ENCODE measurements at places on chromosomes 3 and 15. TPM values are rescaled to one million over a fixed set of nuclear protein-coding genes. Genes with fewer than 3 reads are reported as not detected.

DNA sequence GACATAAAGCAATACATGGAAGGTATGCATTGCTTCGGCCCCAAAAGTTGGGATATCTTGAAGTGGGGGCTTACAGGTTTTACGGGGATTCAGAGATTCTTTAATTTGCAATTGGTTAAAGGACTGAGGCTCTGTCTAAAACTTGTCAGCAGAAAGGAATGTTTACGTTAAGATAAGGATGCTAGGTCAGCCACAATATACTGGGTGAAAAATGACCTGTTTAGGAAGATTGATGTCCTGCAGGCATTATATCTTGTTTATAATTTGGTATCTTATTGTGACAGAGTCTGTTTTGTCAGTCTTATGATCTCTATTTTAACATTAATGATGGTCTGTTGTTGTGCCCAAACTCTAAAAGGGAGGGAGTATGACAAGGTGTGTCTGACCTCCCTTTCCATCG is 15.3 kb upstream of the CCNDBP1 start:
- no peak overlapping the region for H3K4me3 ChIP-seq
- H3K27ac ChIP-seq = no peak overlapping the region
- DNase-seq = no peak
- H3K4me1 ChIP-seq = no peaks in the 10 kb centered on the region
- H3K27me3 ChIP-seq = no peaks in the 10 kb centered on the region
- peaks cover 55% of the 10 kb centered on the region for H3K36me3 ChIP-seq

The CCRL2 gene
- 0.55 TPM for polyA plus RNA-seq

The GOLGA6A gene
- not detected for polyA plus RNA-seq

DNA sequence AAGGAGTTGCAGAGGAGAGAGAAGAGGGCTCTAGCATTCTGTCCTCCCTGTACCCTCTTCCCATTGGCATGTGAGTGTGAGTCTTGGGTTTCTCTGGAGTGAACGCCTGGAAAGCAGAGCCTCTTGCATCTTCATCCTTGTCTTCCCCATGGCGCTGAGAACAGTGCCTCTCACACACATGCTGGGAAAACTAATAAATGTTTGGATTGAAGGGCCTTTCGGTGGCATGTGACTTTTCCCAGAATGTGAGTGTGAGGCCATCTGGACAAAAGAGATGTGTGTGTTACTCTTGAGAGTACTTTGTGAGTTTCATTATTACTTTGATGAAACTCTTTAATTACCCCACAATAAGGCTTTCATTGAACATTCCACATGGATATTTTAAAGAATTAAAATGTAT is 122.3 kb downstream of the MITF start:
- no peak overlapping the region for H3K4me3 ChIP-seq
- no peak for DNase-seq
- no peaks in the 10 kb centered on the region for H3K27me3 ChIP-seq

- no peaks in the 10 kb centered on the region for H3K4me1 ChIP-seq
- peak; percentile 17 for DNase-seq
- no peak overlapping the region for H3K4me3 ChIP-seq
- no peaks in the 10 kb centered on the region for H3K36me3 ChIP-seq
These were observed 93.2 kb downstream of the TMEM212 start for GRCh38 chr3:171936191-171936841.

GRCh38 chr15:92043283-92043682 is 189.8 kb downstream of the SLCO3A1 start:
- H3K4me1 ChIP-seq = no peaks in the 10 kb centered on the region
- no peaks in the 10 kb centered on the region for H3K36me3 ChIP-seq
- DNase-seq = no peak
- no peak overlapping the region for H3K4me3 ChIP-seq

DNA sequence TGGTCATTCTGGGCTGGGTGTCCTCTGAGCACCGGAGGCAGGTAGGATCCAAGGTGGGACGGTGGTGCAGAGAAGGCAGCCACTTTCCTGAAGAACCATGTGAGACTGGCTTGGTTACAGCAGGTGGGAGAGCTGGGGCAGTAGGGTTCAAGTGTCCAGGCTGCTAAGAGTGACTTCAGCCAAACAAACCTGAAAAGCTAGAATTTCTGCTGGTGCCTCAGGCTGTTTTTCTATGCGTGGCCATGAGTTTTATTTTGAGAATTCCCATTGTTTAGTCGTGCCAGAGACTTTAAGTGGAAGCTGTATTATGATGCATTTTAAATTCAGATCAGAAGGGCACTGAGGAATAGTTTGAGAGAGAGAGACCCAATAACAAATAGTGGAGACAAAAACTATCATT is 20.1 kb downstream of the USP13 start:
- no peak for DNase-seq
- no peak overlapping the region for H3K4me3 ChIP-seq
- no peaks in the 10 kb centered on the region for H3K27me3 ChIP-seq
- H3K27ac ChIP-seq = peak overlapping the region; percentile 98
- H3K4me1 ChIP-seq = peaks cover 58% of the 10 kb centered on the region

The SERPINI2 gene
- 0.10 TPM for polyA plus RNA-seq

- no peaks in the 10 kb centered on the region for H3K36me3 ChIP-seq
- no peak overlapping the region for H3K4me3 ChIP-seq
- no peak for DNase-seq
- no peaks in the 10 kb centered on the region for H3K4me1 ChIP-seq
- H3K27ac ChIP-seq = no peak overlapping the region
These were observed 25.1 kb upstream of the CTNNB1 start for GRCh38 chr3:41173926-41174885.

The AGBL1 gene
- 0.96 TPM for polyA plus RNA-seq

DNA sequence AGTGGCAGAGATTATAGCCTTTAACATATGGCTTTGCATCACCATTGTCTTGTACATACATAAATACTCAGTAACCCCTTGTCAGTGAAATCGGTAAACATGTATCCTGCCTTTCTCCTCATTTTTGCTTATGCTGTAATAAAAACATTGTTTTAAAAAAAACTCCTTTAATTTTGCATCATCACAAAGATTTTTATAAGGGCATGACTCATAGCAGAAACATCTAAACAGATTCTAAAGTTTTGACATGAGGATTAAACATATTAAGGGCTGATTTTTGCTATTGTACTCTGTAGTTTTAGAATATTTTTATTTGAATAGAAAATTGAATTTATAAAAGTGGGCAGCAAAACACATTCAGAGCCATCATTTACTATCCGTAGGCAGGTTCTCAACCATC is 275.9 kb downstream of the ZIC4 start:
- H3K27me3 ChIP-seq = no peaks in the 10 kb centered on the region
- H3K4me1 ChIP-seq = no peaks in the 10 kb centered on the region
- DNase-seq = no peak
- H3K36me3 ChIP-seq = no peaks in the 10 kb centered on the region

DNA sequence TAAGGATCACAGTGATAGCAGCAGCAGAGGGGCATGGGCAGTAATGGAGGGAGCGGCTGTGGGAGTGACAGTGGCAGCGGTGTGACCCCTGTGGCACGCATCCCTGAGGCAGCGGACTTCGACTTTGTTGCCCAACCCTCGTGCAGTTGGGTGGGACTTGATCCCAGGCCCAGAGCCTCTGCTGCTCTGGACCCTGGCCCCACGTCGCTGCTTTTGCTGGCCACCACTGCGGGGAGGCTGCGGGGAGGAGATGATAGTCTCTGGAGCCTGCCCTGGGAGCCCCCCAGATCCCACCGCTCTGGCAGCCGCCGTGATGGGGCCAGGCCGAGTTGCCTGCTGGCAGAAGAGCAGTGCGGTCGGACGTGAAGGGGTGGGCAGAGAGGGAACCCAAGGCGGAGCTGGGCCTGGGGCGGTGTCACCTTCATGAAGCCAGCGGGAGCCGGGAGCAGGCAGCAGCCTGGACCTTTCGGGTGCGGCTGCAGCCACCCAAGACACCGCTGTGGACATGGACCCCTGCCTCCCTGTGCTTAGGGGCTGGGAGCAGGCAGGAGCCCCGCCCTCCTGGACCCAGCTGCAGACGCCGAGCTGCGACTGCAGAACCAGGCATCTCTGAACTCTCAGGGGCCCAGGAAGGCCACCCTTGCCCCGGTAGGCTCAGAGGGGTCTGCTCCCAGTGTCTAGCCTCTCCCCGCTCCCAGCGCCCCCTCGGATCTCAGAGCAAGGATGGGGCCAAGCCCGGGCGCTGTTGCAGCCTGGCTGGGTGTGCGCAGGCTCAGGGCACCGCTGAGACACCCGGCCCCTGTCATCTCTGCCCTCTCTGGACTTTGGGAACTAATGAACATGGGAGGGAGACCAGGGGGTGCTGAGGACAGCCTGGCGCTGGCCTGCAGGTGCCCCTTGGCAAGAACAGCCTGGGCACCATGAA is 38.3 kb downstream of the COMMD2 start:
- H3K27ac ChIP-seq = no peak overlapping the region
- H3K27me3 ChIP-seq = no peaks in the 10 kb centered on the region
- no peak overlapping the region for H3K4me3 ChIP-seq
- no peaks in the 10 kb centered on the region for H3K4me1 ChIP-seq
- DNase-seq = no peak
- H3K36me3 ChIP-seq = no peaks in the 10 kb centered on the region

DNA sequence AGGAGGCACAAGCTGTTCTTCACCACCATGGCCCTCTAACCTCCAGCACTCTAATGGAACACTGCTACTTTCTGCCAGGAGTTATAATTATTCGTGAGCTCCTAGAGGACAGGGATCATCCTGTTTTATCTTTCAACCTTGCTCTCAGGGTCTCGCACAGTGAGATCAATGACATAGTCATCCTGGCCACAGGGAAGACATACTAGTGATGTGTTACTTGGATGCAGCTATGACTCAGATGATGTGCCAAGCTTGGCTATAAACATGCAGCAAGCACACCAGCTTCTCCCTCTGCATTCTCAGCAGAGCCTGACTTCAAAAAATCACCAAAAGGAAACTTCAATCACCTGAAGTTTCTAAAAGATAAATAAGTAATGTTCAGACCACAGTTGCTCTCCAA is 203.8 kb upstream of the HES1 start:
- no peak for DNase-seq
- H3K4me3 ChIP-seq = no peak overlapping the region
- H3K36me3 ChIP-seq = no peaks in the 10 kb centered on the region

- H3K4me3 ChIP-seq = peak overlapping the region; percentile 86
- peak; percentile 73 for DNase-seq
- H3K36me3 ChIP-seq = no peaks in the 10 kb centered on the region
These were observed 585 bp downstream of the CSK start for GRCh38 chr15:74782259-74783071.

DNA sequence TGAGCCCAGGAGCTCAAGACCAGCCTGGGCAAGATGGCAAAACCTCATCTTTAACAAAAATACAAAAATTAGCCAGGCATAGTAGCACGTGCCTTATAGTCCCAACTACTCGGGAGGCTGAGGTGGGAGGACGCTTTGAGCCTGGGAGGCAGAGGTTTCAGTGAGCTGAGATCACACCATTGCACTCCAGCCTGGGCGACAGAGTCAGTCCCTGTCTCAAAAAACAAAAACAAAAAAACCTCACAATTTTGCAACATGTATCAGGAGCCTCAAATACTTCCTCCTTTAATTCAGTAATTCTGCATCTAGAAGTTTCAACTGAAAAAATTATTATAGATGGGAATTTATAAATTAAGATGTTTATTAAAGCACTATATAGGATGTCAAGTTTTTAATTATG is 1.1 kb downstream of the MRPL47 start:
- no peak for DNase-seq
- H3K27ac ChIP-seq = no peak overlapping the region
- no peaks in the 10 kb centered on the region for H3K27me3 ChIP-seq

DNA sequence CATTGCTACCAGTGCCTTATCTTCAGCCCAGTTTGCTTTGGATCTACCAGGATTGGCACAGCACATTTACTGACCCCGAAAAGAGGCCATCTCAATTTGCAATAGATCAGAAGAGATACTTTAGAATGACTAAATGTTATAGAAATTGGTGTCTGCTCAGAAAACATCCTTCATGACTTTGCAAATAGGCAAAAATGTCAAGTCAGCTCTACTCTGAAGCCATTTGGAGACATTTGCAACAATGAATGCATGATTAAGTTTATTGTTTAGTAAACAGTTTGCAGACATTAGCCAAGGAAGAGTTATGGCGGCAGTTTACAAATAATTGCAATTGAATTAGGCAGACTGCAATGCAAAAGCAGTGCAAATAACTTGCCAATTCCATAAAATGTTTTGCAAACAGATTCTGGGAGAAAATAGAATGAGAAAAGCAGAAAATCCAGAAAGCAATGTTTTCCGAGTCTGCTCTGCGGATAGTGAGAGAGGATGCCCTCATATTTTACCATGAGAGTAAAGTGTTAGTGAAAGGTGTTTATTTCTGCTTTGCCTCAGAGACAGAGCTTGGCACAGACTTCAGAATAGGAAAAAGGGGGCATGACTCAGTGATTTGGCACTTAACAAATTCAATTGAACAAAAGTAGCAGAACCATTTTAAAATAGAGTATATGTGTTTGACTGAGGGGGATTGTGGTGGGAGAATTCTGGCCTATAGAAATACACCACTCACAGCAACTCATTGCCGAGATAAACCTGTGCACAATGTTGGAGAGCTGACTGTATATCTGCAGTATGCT is 334.9 kb upstream of the NR2F2 start:
- H3K36me3 ChIP-seq = no peaks in the 10 kb centered on the region
- no peaks in the 10 kb centered on the region for H3K27me3 ChIP-seq
- no peak overlapping the region for H3K27ac ChIP-seq
- no peak overlapping the region for H3K4me3 ChIP-seq

GRCh38 chr3:112875561-112875960 is 28.9 kb upstream of the CD200R1L start:
- H3K36me3 ChIP-seq = no peaks in the 10 kb centered on the region
- no peaks in the 10 kb centered on the region for H3K27me3 ChIP-seq
- H3K4me1 ChIP-seq = no peaks in the 10 kb centered on the region
- no peak for DNase-seq

The TGM4 gene
- polyA plus RNA-seq = not detected

DNA sequence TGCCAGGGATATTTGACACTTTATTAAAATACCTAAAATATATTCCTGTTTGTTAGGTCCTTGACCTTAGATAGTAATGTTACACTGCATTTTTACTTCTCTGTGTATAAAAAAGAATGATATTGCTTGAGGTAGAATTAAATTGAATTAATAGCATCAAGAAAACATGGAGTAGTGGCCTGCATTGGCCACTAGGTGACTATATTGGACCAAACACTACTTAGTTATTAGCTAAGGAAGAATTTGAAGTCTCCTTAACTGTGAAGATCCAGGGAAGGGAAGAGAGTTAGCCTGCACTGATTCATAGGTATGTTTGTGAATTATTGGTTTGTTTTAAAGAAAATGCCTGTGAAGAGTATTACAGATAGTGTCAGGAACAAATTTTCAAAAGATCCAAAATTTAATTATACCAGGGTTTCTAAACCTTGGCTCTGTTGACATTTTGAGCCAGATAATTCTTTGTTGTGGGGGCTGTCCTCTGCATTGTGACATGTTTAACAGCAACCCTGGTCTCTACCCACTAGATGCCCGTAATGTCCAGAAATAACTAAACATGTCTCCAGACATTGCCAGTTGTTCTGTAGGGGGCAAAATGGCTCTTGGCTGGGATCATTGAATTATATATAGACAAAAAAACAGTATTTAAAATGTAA is 103.6 kb upstream of the THSD4 start:
- no peaks in the 10 kb centered on the region for H3K4me1 ChIP-seq
- no peaks in the 10 kb centered on the region for H3K27me3 ChIP-seq
- H3K36me3 ChIP-seq = no peaks in the 10 kb centered on the region
- DNase-seq = no peak
- H3K27ac ChIP-seq = no peak overlapping the region
- no peak overlapping the region for H3K4me3 ChIP-seq
